Stimulated activated CD4-positive, alpha-beta T cell treated with anti-CD3 and anti-CD28 coated beads, TNF-alpha, amount 100 ng/mL, for 1 hour (primary cell): ENCODE measurements at places on chromosomes 7 and 10.

GRCh38 chr7:132745510-132745909, 169.2 kb upstream of the PLXNA4 start:
- DNase-seq: no peak

- no peak for DNase-seq
These were observed 62.5 kb upstream of the CHST15 start for GRCh38 chr10:124155781-124156435.

DNA sequence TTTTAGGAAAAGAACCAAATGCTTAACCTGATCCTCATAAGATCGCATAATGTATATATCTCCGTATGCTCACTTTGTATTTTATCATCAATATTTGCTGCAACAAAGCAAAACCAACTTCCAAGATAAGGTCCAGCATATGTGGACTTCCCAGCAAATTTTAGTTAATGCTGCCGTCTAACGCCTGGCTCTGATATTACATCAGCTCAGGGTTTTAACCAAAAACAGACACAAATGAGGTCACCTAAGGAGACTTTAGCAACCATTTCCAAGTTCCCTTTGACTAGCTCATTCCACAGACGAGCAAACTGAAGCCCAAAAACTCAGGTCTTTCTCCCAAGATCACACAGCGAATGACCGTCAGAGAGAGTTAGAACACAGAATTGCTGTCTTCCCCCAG, 59.4 kb upstream of the UCN3 start:
- no peak for DNase-seq

DNA sequence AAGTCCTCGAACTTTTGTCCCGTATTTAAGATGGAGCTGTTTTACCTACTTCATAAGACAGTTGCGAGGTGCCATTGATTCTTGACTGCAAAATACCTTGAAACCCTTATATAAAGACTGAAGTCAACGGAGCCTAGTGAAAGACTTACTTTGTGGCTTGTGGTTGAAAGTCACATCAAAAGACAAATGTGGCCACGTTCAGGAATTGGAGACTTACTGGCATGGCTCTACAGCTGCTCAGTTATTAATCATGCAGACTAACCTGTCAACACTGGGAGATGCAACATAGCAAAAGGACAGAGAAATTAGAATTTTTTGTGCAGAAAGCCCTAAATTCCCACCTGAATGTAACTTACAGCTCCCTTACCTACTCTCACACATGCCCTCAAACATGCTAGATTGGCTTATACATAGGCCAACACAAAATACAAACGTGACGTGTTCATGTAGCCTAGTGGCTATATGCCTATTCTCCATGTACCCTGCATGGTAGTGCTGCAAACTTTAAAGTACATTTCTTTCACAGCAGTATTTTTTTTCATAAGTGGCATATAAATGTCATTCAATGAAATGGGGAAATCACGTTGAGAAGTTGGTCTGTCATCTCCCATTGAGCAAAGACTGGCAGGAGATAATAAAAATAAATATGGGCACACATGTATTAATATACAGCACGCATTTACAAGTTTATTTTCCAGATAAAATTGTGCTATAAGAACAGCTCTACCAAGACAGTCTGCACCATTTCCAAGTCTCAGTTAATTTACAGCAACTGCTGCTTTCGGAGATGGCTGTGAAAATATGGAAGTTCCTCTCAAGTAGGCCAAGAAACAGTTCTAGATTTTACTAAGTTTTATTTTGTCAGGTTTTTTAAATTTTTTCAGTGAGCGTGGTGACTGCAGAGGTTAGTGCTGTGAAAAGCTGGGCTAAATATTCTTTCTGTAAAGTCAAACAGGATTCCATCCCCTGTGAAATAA, 170.4 kb upstream of the C7orf33 start:
- DNase-seq: no peak

DNA sequence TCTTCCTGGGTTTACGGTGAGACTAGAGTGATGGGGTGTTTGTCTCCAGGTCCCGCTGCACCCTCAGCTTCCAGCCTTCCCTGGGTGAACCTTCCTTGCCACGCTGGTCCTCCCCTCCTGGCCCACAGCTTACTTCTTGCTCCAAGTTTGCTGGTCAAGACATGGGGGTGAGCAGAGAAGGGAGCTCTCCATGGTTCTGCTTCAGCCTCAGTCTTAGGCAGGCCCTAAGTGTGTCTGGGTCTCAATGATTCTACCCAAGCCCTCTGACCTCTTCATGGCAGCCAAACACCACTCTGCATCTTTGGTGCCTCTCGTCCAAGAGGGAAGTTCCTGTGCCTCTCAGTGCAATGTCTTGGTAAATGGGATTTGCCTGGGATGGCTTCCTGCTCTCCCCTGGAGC, 356.5 kb upstream of the KLF6 start:
- DNase-seq: no peak

DNA sequence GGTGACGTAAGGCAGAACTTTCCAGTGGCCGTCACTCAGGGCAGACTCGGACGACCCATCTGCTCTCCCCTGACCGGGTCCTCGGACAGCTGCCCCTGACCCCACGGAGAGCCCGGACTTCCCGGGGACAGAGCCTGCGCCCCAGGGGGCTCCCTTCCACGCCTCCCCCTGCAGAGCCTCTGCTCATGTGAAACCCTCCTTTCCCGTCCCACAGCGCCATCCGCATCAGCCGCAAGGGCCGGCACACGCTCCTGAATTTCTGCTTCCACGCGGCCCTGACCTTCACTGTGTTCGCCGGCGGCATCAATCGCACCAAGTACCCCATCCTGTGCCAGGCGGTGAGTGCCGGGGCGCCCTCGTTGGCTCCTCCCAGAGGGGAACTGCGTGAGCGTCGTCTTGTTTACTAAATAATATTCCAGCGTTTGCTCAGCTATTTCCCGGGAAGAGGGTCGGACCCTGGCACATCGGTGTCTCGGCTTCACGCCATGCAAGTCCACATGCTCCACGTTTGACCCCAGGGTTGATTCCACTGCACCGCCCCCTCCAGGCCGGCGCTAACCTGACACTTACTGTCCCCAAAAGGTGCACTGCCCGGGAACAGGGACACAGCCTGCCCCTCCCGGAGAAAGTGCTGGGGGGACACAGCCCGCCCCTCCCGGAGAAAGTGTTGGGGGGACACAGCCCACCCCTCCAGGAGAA, 10.9 kb downstream of the ADGRA1 start:
- DNase-seq: no peak

GRCh38 chr7:1576521-1577253, 6.9 kb upstream of the PSMG3 start:
- no peak for DNase-seq

GRCh38 chr10:73956476-73957359, 41.2 kb upstream of the VCL start:
- DNase-seq: no peak

DNA sequence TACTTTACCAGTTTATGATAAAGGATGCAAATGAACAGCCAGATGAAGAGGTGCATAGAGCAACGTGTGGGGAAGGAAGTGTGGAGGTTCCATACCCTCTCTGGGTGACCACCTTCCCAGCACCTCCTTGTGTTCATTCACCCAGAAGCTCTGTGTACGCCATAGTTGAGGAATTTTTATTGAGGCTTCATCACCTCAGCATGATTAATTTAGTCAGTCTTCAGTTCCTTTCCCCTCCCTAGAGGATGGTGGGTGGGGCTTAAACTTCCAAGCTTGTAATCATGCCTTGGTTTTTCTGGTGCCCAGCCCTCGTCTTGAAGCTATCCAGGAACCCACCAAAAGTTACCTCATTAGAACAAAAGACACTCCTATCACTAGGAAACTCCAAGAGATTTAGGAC, 162.7 kb downstream of the PLCE1 start:
- DNase-seq: no peak

DNA sequence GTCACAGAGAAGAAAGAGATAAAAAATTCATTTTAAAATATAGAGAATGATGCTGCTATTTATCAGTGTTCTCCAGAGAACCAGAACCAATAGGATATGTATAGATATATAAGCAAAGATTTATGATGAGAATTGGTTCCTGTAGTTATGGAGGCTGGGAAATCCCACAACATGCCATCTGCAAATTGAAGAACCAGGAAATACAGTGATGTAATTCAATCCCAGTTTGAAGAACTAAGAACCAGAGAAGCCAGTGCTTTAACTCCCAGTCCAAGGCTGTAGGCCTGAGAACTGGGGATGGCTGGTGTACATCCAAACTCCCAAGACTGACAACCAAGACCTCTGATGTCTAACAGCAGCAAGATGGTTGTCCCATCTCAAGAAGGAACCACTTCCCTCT, 192.9 kb upstream of the PLXDC2 start:
- no peak for DNase-seq

GRCh38 chr10:118596426-118597124, 1.1 kb upstream of the PRLHR start:
- DNase-seq: no peak

DNA sequence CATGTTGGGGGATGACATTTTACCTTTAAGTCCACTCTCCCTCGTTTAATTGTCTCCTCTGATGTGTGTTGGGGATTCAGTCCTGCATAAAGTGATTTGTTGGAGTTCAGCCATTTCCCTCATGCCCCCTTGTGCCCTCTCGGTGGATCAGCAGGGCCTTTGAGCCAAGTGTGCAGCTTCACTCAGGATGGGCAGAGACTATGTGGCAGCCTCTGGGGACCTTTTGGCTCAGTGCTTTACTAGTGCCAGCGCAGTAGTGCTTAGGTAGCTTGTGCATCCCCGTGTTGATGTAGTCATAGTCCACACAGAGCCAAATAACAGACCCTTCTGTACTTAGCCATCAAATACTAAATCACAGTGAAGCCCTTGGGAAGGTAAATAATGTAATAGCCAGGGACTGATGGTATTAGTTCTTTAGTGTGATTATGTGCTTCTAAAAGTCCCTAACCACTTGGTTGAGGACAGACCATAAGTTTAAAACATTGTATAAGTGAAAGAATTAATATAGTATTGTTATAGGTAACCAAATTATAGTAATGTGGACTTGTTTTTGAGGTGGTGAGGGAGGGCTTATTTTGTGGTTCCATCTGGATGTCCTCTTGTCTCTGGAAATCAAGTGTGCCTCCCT, 11.4 kb downstream of the BUB3 start:
- no peak for DNase-seq

DNA sequence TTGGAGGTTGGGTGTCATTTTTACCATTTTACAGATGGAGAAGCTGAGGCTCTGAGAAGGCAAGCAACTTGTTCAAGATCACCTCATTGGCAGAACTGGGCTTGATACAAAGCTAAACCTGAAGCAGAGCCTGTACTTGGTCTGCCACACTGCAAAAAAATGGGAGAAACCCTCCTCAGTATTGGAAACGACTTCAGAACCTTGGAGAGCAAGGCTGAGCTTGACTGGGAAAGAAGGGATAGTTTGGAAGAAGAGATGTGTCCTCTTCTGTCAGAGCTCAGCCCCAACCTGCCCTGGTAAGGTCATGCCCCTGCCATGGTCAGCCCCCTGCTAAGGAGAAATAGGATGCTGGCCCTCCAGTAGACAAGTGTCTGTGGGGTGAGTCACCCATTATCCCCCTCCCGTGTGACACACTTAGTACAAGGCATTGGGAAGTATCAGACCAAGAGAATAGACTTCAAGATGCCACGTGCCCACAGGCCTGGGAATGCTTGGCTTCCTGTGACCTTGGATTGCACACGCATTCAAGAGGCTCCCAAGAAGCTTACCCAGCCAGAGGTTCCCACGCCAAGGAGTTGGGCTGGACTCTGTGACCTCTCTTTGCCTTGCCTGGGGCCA, 56.2 kb upstream of the SMNDC1 start:
- DNase-seq: no peak

- no peak for DNase-seq
These were observed 506.7 kb downstream of the POM121L12 start for GRCh38 chr7:53542157-53542556.
